Nucleus accumbens (tissue), 56 donors: ENCODE measurements at places on chromosomes 1 and 21.

GRCh38 chr1:185038813-185039376 is 6.5 kb upstream of the RNF2 start:
- DNase-seq: no peak

DNA sequence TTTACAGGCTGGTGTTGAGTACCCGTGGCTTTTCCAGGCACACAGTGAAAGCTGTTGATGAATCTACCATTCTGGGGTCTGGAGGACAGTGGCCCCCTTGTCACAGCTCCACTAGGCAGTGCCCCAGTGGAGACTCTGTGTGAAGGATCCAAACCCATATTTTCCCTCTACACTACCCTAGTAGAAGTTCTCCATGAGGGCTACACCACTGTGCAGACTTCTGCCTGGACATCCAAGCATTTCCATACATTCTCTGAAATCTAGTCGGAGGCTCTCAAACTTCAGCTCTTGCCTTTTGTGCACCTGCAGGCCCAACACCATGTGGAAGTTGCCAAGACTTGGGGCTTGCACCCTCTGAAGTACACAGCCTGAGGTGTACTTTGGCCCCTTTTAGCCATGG is 227.8 kb downstream of the BACH1 start:
- no peak for DNase-seq

GRCh38 chr1:170856455-170856854 is 78.9 kb upstream of the MROH9 start:
- no peak for DNase-seq

- no peak for DNase-seq
Observed at GRCh38 chr1:84912726-84913554, 19.9 kb upstream of the LPAR3 start.

- DNase-seq: no peak
Observed at GRCh38 chr1:242212401-242212800, 213.5 kb upstream of the MAP1LC3C start.

DNA sequence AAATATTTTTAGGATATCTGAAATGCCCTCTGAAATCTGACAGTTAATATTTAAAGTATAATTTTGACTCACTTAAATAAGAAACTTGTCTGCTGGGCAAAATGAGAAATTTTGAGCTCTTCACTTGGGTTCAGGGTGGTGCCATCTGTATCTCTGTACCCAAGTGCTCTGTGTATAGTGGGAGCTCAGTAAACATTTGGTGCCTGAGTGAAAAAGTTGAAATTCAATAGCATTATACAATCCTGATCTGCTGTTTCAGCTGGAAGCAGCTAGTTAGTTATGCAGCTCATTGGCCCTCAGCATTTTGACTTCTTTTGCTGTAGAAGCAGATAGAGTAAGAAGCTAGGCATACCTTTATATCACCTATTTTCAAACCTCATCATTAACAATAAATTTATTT is 73.3 kb downstream of the RPE65 start:
- no peak for DNase-seq

GRCh38 chr1:43305926-43306687 is 5.3 kb downstream of the TIE1 start:
- DNase-seq: no peak

- no peak for DNase-seq
Observed at GRCh38 chr1:228903434-228904071, 168.3 kb downstream of the RHOU start.

DNA sequence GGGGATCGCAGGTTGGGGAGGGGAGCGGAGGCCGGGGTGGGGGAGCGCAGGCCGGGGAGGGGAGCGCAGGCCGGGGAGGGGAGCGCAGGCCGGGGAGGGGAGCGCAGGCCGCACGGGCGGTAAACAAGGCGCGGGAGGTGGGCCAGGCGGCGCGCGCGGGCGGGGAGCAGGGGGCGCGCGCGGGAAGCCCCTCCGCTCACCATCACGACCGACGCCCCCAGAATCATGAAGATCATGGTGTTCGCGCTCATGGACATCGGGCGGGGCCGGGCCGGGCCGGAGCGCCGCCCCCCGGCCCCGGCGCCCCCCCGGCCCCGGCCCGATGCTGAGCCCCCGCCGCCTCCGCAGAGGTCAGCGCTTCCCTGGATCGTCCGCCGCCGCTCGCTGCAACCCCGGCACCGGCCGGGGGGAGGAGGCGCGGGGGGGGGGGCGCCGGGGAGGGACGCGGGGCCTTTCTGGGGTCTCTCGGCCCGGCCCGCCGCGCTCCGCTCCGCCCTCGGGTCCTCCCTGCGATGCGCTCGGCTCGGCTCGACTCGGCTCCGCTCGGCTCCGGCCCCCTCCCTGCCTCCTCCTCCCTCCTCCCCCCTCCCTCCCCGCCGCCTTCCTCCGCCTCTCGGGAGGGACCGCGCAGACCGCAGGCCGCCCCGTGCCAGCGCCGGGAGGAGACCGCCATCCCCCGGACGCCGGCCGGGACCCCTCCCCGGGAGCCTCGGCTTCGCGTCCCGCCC is at the start of gene TMEM240:
TSS of gene TMEM240 (minus strand) at position 535 of the 728 bp plus-strand sequence. CDS start at position 257, 278 bp downstream.
- peak; percentile 64 for DNase-seq

DNA sequence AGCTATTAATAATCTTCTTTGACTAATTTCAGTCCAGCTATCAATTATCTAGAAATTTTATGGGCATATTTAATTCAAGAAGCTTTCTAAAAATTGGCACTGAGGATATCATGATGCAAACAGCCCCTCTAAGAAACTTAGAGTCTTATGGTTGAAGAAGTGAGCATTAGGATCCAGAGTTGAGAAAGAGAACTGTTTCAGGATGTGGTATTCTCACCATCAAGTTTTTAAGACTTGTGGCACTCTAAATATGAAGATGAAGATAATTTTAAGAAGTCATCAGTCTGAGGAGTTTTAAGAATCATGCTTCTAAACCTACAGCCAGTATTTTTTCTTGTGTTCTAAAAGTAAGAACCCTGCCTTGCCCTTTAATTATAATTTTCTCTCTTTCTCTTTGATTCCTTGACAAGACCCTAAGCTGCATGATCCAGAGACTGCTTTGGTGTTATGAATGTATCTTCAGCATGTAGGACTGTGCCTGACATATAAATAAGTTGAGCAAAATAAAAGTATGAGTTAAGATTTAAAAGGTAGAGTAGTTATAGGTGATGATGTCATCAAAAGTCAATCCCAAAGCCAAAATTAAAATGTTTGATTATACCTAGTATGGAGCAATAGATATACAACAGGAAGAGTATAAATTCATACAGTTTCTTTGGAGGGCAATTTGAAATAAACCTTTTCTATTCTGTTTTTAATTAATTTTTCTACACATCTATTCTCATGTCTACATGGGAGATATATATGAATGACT is 39.1 kb downstream of the RPS6KC1 start:
- no peak for DNase-seq

GRCh38 chr1:70586046-70586445 is 175.0 kb downstream of the CTH start:
- no peak for DNase-seq

DNA sequence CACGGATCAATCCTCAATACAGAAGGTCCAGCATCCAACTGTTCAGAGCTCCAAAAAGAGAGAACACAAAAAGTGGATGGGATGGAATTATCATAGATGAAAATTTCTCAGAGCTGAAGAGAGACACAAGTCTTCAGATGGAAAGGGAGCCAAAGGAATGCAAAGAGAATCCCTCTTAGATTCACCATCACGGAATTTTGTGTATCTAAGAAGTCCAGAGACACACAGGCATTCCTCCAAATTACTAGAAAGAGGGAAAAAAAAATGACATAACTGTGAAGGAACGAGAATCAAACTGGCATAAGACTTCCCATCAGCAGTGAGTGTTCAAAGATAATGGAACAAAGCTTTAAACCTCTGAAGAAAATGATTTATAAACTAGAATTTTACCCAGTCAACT is 101.2 kb downstream of the ZSCAN20 start:
- DNase-seq: no peak

DNA sequence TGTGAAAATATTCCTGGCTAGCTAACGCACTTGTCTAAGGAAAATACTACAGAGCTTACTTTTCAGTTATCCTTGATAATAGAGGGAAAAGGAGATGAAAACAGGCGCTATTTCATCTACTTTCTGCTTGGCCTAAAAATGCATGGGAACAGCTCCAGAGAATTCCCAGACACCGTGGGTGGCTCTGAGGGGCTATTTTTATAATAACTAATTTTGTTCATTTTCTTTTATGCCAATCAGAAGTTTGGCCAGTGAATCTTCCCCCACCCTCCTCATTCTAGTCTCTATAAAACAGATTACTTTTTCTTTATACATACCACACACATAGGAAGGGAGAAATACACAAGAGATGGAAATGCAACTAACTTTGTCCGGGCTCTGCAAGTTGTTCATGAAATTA is 322.9 kb downstream of the SETD4 start:
- DNase-seq: no peak

GRCh38 chr1:248817065-248817464 is 8.7 kb downstream of the SH3BP5L start:
- DNase-seq: no peak

- no peak for DNase-seq
Observed at GRCh38 chr1:157595356-157595755, 2.5 kb downstream of the FCRL4 start.
